Activated CD8-positive, alpha-beta T cell treated with anti-CD3 and anti-CD28 coated beads for 36 hours (primary cell): ENCODE measurements at places on chromosomes 5 and 9.
A peak's percentile ranks its signal among the peaks of the same experiment; 100 is the strongest.

- DNase-seq, result no peak
Observed at GRCh38 chr5:34648840-34649158, 7.3 kb upstream of the RAI14 start.

GRCh38 chr9:123763910-123764588 is 165.9 kb downstream of the DENND1A start:
- DNase-seq, result no peak

GRCh38 chr5:28542987-28543386 is 1504.6 kb upstream of the CDH9 start:
- no peak for DNase-seq

- DNase-seq, result no peak
Observed at GRCh38 chr5:137347865-137348264, 151.3 kb downstream of the SPOCK1 start.

DNA sequence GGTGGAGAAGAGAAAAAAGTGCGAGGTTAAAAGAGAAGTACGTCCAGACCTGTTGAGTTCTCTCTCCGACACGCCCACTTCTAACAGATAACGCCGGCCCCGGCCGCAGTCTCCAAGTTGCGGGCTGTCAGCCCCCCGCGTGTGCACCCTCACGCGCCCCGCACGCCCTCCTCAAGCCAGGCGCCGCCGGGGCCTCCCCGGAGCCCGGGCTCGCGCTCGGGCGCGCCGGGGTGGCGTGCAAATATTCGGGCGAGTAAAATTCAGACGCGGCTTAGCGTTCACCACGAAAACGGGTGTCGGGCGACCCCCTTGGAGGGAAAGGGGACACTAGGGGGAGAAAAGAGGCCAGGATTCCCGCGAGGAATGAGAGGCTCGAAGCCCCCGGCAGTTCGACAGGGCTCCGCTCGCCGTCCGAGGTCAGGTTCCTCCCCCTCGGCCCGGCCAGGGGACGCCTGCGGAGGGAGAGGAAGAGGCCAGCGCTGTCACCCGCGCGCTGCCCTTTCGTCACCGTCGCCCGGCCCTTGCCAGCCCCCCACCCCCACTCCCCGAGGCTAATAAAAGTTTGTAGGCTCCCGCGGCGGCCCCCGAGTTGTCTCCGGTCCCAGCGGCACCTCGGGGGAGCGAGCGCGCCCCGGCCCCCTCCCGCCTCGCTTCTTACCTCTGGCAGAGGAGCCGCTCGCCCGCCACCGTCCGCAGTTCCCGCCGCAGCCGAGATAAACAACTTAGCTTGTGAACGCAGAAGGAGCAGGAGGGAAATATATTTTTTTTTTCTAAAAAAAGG is 743 bp downstream of the NR3C1 start:
- DNase-seq, result peak; percentile 72

DNA sequence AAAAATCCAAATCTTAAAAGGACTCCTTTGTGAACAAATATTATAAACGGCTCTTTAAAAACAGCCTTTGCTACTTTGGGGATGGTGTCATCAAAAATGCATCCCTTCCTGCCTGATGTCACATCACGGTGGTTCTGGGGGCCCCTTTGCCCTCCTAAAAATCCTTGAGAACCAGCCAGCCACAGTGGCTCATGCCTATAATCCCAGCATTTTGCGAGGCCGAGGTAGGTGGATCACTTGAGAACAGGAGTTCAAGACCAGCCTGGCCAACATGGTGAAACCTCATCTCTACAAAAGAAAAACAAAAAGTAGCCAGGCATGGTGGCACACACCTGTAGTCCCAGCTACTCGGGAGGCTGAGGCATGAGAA is 43.9 kb downstream of the FNBP1 start:
- DNase-seq, result no peak

DNA sequence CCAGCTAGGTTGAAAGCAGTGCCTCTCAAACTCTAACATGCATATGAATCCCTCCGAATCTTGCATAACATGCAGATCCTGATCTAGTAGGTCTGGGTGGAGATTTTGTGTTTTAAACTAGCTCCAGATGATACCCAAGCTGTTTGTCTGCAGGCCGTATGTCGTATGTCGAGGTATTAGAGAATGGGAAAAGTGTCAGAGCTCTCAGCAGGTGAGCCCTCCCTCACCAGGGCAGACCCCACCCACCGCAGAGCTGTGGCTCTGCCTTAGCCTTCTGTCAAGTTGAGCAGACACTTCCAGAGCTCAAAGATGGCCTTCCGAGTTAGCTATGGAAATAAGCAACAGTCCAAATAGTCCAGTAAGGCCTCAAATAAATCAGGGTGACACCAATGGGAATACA is 83.2 kb upstream of the MAP3K1 start:
- no peak for DNase-seq

- DNase-seq, result no peak
Observed at GRCh38 chr5:98907951-98908350, 20.9 kb downstream of the CHD1 start.

- no peak for DNase-seq
Observed at GRCh38 chr9:35288778-35289177, 127.0 kb downstream of the UNC13B start.

GRCh38 chr5:145811834-145812625 is 23.1 kb downstream of the PRELID2 start:
- no peak for DNase-seq

- no peak for DNase-seq
Observed at GRCh38 chr5:110045158-110045557, 355.4 kb downstream of the MAN2A1 start.

GRCh38 chr9:3386753-3387152 is 139.0 kb downstream of the RFX3 start:
- no peak for DNase-seq

DNA sequence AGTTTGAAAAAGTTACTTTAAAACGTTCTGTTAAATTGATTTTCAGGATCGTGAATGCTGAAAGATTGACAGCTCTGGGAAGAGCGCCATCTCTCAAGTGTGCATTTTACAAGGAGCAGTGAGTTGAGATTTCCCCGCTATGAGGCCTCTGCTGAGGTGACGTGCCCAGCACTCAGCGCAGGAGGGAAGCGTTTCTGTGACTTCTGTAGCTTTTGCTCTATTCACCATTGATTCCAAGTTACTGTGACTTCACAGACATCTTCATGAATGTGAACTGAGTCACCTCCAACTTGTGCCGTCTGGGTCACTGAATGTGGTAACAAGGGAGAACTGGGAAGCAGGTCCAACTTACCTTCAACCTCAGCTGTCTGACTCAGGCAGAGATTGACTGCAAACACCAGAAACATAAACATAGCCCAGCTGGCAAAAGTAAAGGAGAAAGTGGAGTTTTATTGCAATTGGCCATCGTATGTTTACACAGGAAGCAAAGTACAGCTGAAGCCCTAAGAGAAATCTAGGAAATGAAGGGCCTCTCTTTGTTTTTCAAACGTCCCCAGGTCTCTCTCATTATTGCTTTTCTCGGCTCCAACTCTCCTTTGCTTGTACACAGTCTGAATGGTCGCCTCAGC is 428.8 kb upstream of the CLINT1 start:
- DNase-seq, result no peak

GRCh38 chr5:32852535-32852934 is 141.4 kb downstream of the NPR3 start:
- DNase-seq, result no peak

DNA sequence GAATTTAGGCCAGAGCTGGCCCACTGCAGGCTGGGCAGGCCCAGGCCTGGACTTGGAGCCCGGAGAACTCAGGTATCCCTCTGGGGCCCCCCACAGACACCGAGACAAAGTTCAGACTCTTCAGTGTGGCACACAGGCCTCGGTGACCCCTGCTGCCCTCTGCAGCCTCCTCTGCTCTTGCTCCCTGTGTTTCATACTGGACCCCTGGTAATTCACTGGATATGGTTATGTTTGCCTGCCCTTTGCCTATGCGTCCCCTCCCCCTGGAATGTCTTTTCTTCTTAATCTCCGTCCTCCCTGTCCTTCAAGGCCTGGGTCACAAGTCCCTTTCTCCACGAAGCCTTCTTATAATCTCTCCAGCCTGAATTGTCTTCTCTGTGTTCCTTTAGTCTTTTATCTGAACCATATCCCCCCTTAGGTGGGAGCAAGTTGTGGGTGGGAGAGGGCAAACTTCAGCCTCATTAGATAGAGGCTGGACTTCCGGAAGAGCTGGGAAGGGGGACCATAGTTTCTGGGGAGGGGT is 30.1 kb downstream of the GSN start:
- no peak for DNase-seq

- no peak for DNase-seq
Observed at GRCh38 chr9:89843591-89843990, 238.8 kb downstream of the GADD45G start.

GRCh38 chr5:36180556-36181350 is 28.8 kb downstream of the SKP2 start:
- DNase-seq, result no peak

- DNase-seq, result no peak
Observed at GRCh38 chr5:176906126-176906525, 7.0 kb upstream of the HK3 start.

DNA sequence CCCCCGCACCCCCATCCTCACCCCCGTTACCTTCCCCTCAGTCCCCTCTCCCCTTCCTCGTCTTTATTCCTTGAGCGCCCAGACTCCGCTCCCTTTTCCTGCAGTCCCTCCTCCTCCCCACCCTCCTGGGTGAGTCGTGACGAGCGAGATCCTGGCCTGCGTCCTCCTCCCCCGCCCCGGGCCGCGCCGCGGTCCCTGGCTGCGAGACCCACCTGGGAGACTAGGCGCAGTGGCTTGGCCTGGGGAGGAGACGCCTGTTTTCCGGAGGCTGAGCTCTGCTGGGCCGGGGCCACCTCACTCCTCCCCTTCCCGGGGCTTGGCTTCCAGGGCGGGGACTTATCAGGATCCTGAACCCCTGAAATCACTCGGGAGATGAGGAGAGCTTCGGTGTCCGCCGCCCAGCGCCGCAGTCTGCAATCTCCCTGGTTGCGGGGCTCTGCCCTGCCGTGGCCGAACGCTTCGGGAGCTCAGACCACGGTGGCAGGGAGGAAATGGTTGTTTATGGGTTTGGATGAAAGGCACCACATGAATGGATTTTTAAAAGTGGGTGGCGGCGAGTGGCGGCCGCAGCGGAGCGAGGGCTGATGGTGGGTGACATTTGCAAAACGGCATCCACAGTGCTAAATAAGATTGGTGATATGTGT is 984 bp downstream of the STXBP1 start:
- peak; percentile 48 for DNase-seq

DNA sequence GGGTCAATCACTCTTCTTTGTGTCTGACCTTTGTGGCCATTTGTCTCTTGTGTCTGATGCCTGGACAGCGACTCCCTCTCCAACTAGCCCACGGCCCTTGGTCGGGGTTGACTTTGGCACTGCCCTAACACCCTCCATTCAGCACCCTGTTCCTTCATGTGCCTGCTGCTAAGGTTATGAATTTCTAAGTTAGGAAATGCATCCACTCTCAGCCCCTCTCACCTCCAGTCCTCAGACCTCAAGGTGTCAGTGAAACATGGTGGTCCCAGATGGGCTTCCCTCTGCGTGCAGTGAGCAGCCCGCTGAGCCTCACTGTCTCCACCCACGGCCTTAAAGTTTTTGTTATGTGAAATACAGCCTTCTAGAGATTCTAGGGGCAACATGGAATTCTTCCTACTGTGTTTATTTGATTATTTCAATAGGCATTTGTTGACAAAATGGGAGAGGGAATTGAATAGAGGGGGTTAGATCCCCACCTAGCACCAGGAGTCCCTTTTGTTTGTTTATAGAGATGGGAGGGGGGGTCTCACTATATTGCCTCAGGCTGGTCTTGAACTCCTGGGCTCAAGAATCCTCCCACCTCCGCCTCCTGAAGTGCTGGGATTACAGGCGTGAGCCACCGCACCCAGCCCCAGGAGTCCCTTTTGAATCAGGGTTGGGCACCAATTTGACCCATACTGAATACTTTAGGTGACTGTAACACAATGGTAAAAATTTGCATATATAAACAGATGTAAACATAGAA is 1.6 kb upstream of the GLIPR2 start:
- no peak for DNase-seq

GRCh38 chr5:87503004-87503403 is 90.3 kb upstream of the CCNH start:
- DNase-seq, result no peak

GRCh38 chr5:1759378-1759970 is 40.2 kb downstream of the MRPL36 start:
- DNase-seq, result no peak

GRCh38 chr5:89397096-89397495 is 514.1 kb upstream of the MEF2C start:
- DNase-seq, result no peak

GRCh38 chr9:35749515-35750255 is 598 bp downstream of the RGP1 start:
- peak; percentile 64 for DNase-seq

- no peak for DNase-seq
Observed at GRCh38 chr9:83339435-83339834, 198.8 kb downstream of the FRMD3 start.

DNA sequence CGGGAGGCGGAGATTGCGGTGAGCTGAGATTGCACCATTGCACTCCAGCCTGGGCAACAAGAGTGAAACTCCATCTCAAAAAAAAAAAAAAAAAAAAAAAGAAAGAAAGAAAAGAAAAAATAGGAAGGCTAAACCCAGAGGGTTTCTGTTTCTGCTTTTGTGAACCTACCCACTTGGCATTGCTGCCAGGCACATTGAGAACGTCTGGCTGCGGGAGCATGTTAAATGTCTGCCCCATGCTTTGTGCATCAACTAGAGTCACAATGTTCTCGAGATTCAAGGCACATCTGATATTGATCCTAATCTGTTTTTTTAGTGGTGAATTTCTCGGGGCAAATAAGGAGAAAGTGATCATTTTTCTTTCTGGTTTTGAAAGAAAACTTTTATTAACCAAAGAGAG is 2.8 kb downstream of the SLC25A25 start:
- DNase-seq, result no peak

- DNase-seq, result peak; percentile 64
Observed at GRCh38 chr9:89375191-89375760, 57.0 kb downstream of the SECISBP2 start.

- no peak for DNase-seq
Observed at GRCh38 chr5:91611746-91612145, 228.6 kb upstream of the ARRDC3 start.

- no peak for DNase-seq
Observed at GRCh38 chr9:73844135-73844534, 653.0 kb upstream of the RORB start.

GRCh38 chr5:165508286-165508685 is 2002.9 kb downstream of the MAT2B start:
- DNase-seq, result no peak

GRCh38 chr5:93585041-93585766 is 2.2 kb downstream of the NR2F1 start:
- DNase-seq, result no peak

DNA sequence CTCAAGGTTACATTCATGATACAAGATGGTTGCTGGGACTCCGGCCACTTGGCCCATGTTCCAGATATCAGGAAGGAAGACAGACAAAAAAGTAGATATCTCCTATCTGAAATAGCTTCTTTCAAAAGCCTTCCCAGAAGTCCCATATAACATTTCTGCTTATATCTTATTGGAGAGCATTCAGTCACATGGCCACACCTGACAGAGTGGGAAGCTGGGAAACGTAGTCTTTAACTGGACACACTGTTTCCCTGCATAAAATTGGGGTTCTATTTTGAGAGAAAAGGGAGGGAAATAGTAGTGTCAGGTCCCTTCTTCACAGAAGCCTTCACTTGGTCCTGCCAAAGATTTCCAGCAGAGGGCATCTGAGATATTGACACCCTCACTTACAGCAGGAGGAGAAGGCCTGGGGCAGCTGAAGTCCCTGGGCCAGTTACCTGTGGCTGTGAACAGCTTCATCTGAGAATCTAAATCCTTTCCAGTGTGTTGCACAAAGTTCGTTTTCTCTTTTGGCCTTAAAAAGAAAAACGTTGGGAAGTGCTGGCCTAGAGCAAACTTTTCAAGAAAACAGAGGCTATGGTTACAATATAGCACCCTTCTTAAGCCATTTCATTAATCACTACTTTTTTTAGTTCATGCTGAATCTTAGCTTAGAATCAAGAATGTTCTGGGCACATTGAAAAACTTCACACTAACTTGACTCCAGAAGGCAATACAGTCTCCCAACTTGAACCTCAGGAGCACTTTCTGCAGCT is 33.5 kb downstream of the SPEF2 start:
- peak; percentile 78 for DNase-seq
